Adrenal gland (tissue), 19 donors: ENCODE measurements at places on chromosomes 3 and 15. TPM values are rescaled to one million over a fixed set of nuclear protein-coding genes. Genes with fewer than 3 reads are reported as not detected.

GRCh38 chr3:85360742-85361387 lies 402.1 kb downstream of the CADM2 start:
- peak; percentile 78 for DNase-seq
- no peaks in the 10 kb centered on the region for H3K4me1 ChIP-seq
- no peaks in the 10 kb centered on the region for H3K36me3 ChIP-seq
- no peak overlapping the region for H3K27ac ChIP-seq
- H3K27me3 ChIP-seq, result no peaks in the 10 kb centered on the region

GRCh38 chr3:106022913-106023312 lies 154.1 kb upstream of the CBLB start:
- H3K36me3 ChIP-seq, result no peaks in the 10 kb centered on the region
- no peak overlapping the region for H3K27ac ChIP-seq
- H3K27me3 ChIP-seq, result no peaks in the 10 kb centered on the region
- no peak overlapping the region for H3K4me3 ChIP-seq

- H3K4me1 ChIP-seq, result no peaks in the 10 kb centered on the region
- H3K36me3 ChIP-seq, result no peaks in the 10 kb centered on the region
- DNase-seq, result no peak
- no peak overlapping the region for H3K4me3 ChIP-seq
Observed at GRCh38 chr3:43726521-43726920, 35.8 kb downstream of the ABHD5 start.

DNA sequence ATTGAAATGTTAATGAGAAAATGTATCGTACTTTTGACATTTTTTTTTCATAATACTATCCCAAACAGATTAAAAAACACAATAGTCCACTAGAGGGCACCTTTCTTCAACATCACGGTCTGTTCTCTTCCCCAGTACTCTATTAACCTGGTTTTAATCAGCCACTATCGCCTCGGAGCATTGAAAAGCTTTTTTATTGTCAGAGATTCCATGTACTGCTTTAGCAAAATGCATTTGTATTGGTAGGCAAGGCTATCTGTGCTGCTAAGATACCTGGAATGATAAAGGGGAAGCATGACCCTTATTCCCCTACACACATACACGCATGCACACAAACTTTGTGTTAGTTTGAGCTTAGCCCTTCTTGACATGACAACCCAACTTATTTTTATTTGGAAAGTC lies 160.1 kb upstream of the IL12A start:
- no peak overlapping the region for H3K4me3 ChIP-seq
- H3K27me3 ChIP-seq, result no peaks in the 10 kb centered on the region
- peaks cover 18% of the 10 kb centered on the region for H3K4me1 ChIP-seq
- H3K27ac ChIP-seq, result no peak overlapping the region
- no peak for DNase-seq
- H3K36me3 ChIP-seq, result no peaks in the 10 kb centered on the region

DNA sequence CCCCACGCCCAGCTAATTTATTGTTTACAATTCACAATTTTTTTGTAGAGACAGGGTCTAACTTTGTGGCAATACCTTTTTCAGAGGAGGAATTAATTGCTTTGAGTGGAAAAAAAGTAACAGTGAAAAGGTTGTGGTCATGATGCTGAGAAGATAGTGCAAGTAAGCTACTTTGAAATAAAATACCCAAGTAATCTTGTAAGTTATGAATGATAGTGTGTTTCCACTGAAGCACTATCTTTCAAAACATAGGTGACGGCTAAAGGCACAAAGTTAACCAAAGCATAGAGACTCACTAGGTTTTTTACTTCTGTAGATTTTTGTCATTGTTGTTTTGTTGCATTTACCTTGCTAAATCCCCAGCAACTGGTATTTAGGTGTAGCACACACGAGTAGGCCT lies 101.2 kb upstream of the C15orf61 start:
- no peak overlapping the region for H3K4me3 ChIP-seq
- H3K4me1 ChIP-seq, result no peaks in the 10 kb centered on the region
- no peaks in the 10 kb centered on the region for H3K27me3 ChIP-seq
- no peak for DNase-seq

DNA sequence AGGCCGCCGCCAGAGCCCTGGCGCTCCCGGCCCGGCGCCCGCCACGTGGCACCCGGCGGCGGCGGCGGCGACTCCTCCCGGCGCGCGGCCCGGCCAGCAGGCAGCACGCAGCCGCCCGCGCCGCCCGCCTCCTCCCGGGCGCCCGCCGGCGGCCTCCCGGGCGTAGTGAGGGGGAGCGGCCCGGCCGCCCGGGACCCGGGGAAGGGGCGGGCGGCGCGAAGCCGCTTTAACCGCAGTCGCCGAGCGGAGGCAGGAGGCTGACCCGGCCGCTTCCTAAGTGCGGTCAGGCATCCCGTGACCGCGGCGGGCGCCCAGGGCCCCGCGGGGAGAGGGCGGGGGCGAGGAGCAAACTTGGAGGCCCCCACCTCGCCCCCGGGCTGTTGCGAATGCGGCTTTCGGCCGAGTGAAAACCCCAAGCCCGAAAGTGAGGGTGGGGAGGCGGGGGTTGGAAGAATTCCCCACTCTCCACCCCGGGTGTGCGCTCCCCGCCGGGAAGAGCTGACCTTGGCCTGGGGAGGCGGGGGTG lies 1.7 kb upstream of the HES1 start:
- no peaks in the 10 kb centered on the region for H3K27me3 ChIP-seq
- DNase-seq, result peak; percentile 74
- H3K4me3 ChIP-seq, result no peak overlapping the region
- peak overlapping the region; percentile 88 for H3K27ac ChIP-seq
- H3K4me1 ChIP-seq, result peaks cover 28% of the 10 kb centered on the region

DNA sequence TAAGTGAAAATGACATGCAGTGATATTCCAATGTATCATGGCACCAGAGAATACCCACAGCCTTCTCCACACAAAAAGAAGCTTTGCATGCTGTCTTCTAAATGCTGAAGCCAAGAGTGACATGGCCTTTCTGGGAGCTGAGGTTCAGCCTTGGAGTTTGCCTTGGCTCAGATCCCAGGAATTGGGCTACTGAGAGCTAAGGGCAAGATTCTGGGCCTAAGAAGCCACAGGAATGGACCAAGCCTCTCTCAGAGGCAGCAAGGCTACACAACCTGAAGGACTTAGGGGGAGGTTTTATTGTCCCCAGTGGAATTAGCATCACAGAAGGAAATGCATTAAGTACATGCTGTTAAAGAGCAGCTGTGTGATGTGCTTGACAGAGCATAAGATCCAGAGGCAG lies 1078.5 kb downstream of the TUSC7 start:
- no peaks in the 10 kb centered on the region for H3K36me3 ChIP-seq
- H3K27ac ChIP-seq, result no peak overlapping the region
- no peak overlapping the region for H3K4me3 ChIP-seq
- peak; percentile 85 for DNase-seq
- no peaks in the 10 kb centered on the region for H3K4me1 ChIP-seq

GRCh38 chr3:9091486-9092235 lies 128.4 kb upstream of the RAD18 start:
- DNase-seq, result no peak
- no peaks in the 10 kb centered on the region for H3K27me3 ChIP-seq
- H3K4me1 ChIP-seq, result peaks cover 5% of the 10 kb centered on the region
- H3K27ac ChIP-seq, result no peak overlapping the region

DNA sequence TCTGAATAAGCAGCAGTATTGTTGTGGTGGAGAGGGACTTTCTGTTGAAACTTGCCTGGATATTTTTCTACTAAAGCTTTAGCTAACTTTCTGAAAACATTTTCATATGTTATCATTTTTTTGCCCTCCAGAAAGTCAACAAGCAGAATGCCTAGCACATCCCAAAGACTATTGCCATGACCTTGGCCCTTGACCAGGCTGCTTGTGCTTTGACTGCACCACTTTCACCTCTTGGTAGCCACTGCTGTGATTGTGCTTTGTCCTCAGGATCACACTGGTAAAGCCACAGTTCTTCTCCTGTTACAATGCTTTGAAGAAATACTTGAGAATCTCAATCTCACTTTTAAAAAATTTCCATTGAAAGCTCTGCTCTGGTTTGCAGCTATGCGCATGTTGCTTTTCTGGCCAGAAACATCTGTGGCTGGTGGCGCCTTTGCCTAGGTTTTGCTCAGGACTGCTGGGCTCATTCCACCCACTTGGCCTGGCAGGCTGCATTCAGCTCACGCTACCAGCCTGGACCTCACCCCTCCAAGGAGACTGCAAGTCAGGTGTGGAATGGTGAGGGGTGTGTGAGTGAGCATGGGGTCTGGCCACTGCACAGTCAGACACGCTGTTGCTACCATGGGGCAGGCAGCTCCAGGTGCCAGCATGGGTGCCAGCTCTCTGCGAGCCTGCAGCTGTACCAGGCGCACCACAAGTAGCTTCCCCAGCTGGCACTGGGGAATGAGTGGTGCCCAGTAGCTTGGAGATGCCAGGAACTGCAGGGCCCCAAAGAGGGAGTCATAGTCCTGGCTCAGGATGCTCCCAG lies 89.8 kb upstream of the TNFSF10 start:
- no peak overlapping the region for H3K4me3 ChIP-seq
- H3K36me3 ChIP-seq, result no peaks in the 10 kb centered on the region
- no peak overlapping the region for H3K27ac ChIP-seq

DNA sequence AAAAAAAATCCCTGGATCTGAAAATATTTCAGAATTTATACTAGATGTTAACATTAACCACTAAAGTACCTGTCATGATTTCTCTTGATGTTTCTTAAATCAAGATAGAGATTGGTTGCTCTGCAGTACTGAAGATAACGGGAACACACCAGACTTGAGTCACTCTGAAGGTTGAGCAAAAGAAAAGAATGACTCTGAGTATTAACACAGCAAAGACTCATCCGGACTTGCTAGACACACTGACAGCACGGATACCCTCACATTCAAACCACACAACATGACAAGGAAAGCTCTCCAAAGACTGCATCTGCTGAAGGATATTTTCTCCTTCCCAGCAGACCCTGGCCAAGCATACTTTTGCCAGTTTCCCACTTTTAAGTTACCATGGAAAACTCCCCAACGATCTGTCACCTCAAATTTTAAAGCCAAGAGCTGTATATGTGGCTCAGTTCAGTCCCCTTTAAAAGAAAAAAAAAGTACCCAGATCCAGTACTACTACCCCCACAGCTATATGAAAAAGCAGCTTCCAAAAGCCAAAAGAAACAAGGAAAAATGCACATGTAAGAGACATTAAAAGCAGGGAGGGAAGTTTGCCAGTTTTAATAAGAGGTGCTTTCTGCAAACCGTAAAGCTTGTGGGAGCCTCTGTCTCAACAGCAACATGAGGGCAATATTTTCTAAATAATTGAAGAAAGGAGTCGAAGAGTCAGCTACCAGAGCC lies 8.3 kb downstream of the EOGT start:
- H3K27ac ChIP-seq, result no peak overlapping the region
- no peaks in the 10 kb centered on the region for H3K4me1 ChIP-seq
- H3K27me3 ChIP-seq, result no peaks in the 10 kb centered on the region
- peaks cover 60% of the 10 kb centered on the region for H3K36me3 ChIP-seq
- no peak for DNase-seq

- H3K36me3 ChIP-seq, result no peaks in the 10 kb centered on the region
- no peaks in the 10 kb centered on the region for H3K27me3 ChIP-seq
- H3K4me1 ChIP-seq, result peaks cover 4% of the 10 kb centered on the region
- no peak overlapping the region for H3K4me3 ChIP-seq
- peak overlapping the region; percentile 41 for H3K27ac ChIP-seq
Observed at GRCh38 chr3:134334231-134334900, 39.9 kb downstream of the AMOTL2 start.

- H3K36me3 ChIP-seq, result no peaks in the 10 kb centered on the region
- no peak overlapping the region for H3K4me3 ChIP-seq
- H3K4me1 ChIP-seq, result no peaks in the 10 kb centered on the region
- no peak for DNase-seq
- H3K27me3 ChIP-seq, result no peaks in the 10 kb centered on the region
Observed at GRCh38 chr3:108437439-108437838, 73.0 kb downstream of the MYH15 start.

Gene SLC51A
- polyA plus RNA-seq, result 3.7 TPM

Gene PRSS50
- 1.9 TPM for polyA plus RNA-seq

Gene SLC27A2
- 8.0 TPM for polyA plus RNA-seq

Gene IQCF5
- not detected for polyA plus RNA-seq

Gene TERC
- not detected for polyA plus RNA-seq

Gene ARID3B
- 1.8 TPM for polyA plus RNA-seq

Gene MINDY2
- 5.5 TPM for polyA plus RNA-seq

Gene FSIP1
- 0.56 TPM for polyA plus RNA-seq

Gene DPP8
- 13.3 TPM for polyA plus RNA-seq
